ENCODE measurements at places on chromosomes 12 and 14. TPM values are rescaled to one million over a fixed set of nuclear protein-coding genes. Genes with fewer than 3 reads are reported as not detected.

- peak; percentile 33 for DNase-seq
These were observed 398.3 kb downstream of the APAF1 start for GRCh38 chr12:99043319-99043914.

Gene ADAM20
- total RNA-seq: 0.12 TPM

Gene ZC2HC1C
- total RNA-seq: 1.8 TPM

DNA sequence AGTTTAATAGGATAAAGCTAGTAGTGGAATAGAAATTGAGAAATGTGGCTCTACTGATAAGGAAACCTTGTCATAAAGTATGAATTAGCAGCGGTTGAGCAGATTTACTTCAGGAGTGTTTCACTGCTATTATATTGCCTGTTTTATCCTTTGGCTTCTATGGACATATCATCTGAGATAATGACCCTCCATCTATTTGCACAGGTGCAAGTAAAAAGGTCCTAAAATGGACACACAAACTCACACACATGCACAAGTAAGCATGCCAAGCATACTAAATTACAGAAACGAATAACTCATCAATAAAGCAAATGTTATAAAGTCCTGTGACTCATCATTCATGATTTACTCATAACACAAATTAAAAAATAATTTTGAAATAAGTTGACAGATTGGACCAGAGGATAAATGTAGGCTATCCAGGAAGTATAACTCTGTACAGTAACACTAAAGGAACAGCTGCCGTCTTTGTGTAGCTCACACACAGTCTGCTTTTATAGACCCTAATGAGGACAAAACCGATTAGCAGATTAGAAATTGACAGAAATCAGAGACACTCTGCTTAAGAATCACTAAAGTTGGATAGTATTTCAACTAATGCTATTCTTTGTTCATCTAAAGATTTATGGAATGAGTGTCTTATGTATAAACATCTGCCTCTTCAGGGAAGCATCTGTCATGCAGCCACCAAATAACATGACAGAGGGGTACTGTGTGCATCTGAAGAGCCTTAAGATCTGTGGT lies 73.9 kb downstream of the SYT1 start:
- no peak for DNase-seq

DNA sequence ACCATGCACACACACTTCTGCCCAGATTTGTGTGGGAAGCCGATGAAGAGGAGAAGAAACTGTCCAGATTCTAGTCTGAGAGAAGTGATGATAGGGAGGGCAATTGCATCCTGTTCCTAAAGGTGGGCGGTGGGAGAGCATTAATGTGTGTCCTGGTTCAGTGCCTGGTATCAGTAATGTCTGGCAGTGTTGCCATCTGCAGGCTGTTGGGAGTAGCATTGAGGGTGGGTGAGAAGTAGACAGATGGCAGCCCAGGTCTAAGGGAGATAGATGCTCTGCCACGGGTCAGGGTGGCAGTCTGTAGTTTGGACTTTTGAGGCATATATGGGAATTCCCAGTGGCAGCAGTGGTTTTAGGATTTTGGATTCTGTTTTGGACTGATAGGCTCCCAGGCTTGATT lies 156.4 kb downstream of the ETNK1 start:
- no peak for DNase-seq

DNA sequence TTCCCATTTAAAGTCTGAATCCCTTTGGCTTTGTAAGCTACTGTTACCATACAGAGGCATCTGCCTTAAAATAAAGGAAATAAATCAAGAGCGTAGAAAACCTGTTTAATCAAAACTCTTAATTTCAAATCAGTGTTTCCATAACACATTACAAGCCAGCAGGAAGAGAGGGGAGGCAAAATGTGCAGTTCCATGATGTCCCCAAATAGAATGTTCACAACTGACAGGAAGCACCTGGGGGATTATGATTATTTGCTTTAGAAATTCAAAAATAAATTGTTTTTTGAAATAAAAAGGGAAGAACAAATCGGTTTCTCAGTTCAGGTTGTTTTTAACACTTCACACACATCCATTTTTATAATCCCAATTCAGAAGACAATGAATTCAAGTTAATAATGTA lies 21.4 kb downstream of the SOCS2 start:
- DNase-seq: no peak

Gene AGAP2
- total RNA-seq: 0.72 TPM

DNA sequence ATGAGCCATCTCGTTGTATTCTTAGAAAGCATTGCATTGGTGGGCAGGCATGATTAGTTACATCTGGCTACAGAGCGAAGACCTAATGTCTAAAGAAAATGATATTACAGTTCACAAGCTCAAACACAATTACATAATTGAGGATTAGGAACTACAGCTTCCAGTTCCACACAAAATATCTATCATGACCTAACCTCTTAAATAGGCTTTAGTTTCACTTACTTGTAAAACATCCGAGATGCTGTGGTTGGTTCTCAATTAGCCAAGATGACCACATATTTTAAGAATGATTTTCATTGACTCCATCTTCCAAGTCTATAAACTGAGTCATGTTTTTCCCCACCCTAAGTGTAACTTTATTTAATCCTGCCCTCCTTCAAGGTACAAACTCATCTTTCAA lies 69.5 kb downstream of the LRIG3 start:
- DNase-seq: no peak

Gene CMA1
- not detected for total RNA-seq

DNA sequence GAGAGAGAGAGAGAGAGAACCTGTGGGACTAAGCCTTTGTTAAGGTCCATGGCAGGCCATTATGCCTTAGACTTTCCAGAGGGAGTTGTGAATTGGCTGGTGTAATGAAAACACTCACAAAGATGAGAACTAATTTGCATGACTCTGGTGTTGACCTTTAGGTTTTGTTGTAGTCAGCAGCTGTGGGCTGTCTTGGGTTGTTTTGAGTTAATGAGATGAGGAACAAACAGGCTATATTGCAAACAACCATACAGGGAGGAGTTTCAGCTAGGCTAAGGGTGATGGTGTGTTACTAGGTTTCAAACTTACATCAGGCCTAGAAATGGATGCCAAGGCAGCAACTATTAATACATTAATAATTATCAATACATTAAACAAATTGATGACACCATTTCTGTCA lies 26.3 kb downstream of the ATXN7L3B start:
- DNase-seq: no peak

DNA sequence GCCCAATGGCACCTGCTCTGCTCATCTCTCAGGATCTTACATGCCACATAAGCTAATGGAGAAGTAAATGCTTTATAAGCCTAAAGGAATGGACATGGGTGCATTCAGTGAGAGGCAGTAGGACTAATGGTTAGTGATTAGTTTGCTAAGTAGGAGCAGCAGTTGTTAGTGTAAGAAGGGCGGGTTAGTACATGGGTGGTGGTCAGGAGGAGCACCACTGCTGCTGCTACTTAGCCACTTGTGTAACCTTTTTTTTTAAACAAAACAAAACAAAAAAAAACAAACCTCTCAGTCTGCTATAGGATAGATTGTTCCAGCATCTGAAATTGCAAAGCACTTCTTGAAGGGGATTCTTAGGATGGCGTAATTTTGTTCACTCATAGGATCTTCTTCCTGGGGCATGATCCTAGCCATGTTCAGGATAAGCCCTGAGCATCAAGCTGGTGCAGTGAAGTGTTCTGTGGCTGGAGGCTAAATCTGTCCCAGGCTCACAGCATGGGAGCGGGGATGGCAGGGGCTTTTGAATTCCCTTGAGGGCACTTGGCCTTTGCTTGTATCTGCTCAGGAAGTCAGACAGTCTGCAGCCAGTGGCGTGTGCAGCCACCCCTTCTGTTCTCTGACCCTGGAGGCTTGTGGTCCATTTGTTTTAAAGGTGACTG lies 63.6 kb downstream of the CHST11 start:
- DNase-seq: peak; percentile 72

Gene MGAT4C
- total RNA-seq: not detected

DNA sequence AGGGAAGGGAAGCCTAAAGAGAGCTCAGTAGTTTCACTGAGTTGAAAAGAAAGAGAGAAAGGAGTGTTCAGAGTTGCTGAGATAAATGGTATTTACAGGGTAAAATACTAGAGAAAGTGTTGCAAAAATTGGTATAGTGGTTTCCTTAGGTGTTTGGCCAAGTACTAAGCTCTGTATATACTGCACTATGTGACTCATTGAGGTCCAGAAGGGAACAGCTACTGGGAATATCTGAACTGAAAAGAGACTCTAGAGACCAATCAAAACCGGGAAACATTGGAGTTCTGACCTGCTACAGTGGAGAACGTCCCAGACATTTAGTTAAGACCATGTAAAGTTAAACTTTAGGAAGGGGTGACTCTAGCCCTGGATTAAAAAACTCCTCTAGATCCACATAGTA lies 42.7 kb upstream of the ALX1 start:
- no peak for DNase-seq

- no peak for DNase-seq
These were observed 12.4 kb upstream of the GPR132 start for GRCh38 chr14:105077649-105077995.

Gene RFX4
- total RNA-seq: not detected

Gene ZNF10
- 1.6 TPM for total RNA-seq

Gene ACRBP
- not detected for total RNA-seq

Data from RPMI7951 (cell line).